Activated CD8-positive, alpha-beta T cell treated with anti-CD3 and anti-CD28 coated beads for 36 hours (primary cell): ENCODE measurements at places on chromosomes 7 and 10.

DNA sequence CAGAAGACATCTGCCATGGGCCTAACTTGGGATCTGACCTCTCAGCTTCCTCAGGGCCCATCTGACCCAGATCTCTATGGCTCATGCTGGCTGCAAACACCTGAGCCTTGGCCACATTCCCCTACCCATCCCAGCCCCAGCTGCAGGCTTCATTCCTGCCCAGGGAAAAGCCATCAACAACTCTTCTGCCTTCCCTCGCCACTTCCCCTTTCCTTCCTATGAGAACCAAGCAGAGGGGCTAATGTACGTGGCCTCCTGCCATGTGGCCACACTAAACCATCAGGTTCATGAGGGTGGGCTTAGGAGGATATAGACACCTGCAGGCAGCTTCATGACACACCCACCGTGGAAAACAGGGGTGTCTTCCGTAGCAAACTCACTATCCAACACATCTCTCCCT, 312.2 kb downstream of the GALNT17 start:
- no peak for DNase-seq

DNA sequence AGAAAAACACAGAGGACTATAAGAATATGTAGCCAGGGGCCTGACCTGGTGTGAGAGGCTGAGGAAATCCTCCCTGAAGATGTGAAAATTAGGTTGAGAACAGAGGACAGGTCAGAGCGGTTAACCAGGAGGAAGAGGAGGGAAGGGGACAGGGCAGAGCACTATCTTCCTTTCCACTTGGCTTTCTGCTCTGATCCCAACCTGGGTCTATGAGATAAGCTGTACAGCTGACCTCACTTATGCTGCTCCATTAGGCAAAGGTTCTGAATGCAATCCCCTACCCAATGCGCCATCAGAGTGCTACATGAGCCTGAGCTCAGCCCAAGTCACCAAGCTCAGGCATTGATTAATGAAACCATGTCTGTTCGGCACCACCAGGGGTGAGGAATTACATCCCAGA, 10.5 kb downstream of the LIPA start:
- DNase-seq: no peak

GRCh38 chr7:10789170-10789569, 184.5 kb upstream of the PHF14 start:
- DNase-seq: no peak

DNA sequence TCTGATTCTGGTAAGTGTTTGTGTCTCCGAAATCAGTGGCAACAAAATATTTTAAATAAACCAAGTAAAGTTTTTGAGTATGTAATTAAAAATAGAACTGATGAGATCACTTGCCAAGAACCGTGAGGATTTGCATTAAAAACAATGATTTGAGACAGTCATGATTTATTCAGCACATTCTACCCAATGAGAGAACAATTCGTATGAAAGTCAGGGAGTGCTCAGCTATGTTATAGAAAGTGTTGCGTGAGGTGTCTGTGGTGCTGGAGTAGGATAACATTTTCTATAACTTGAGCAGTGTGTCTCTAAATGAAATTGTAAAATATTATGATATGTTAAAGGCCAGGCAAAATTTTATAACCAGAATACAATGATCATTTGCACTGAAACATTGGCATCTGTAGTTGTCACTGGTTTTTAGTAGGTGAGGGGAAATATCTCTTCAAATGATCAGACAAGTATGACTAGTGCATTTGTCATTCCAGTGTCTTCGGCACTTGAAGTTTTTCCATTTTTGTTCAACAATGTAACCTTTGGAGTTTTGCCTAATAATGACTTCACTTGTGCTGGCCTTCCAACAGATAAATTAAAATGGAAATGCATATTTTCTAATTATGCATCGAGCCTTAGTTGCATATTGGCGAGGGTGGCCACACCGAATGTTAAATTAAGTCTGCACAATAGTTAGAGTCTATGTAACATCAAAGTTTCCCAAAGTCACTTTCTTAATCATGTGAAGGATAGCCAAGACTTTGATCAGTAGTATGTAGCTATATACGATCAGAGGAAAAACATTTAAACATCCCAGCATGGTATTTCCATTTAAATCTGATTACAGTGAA, 335.9 kb downstream of the GFRA1 start:
- DNase-seq: no peak

- peak; percentile 14 for DNase-seq
Observed at GRCh38 chr10:74888962-74889661, 62.7 kb downstream of the KAT6B start.

DNA sequence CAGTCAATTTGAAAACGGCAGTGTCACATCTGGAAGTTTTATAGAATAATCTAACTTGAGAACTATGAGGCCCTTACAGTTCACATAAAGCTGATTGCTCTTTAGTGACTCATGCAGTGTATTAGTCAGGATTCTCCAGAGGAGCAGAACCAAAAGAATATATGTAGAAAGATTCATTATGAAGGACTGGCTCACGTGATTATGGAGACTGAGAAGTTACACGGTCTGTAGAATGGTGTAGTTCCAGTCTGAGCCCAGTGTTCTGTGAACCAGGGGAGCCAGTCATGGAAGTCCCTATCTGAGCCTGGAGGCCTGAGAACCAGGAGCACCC, 21.5 kb downstream of the RBM33 start:
- no peak for DNase-seq

DNA sequence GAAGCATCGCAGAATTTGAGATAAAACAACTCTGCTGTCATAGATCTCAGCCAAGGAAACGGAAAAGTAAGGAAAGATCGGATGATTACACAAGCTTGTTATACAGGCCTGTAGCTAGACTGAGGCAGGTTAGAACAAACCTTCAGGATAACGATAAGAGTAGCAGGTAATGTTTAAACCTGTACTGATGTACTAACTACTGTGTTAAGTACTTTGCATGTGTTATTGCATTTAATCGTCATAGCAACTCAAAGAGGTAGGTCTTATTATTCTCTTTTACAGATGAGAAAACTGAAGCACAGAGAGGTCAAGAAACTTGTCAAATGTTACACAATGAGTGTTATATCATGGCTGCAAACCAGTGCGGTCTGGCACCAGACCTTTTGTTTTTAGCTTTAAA, 352.5 kb downstream of the GPAM start:
- no peak for DNase-seq

DNA sequence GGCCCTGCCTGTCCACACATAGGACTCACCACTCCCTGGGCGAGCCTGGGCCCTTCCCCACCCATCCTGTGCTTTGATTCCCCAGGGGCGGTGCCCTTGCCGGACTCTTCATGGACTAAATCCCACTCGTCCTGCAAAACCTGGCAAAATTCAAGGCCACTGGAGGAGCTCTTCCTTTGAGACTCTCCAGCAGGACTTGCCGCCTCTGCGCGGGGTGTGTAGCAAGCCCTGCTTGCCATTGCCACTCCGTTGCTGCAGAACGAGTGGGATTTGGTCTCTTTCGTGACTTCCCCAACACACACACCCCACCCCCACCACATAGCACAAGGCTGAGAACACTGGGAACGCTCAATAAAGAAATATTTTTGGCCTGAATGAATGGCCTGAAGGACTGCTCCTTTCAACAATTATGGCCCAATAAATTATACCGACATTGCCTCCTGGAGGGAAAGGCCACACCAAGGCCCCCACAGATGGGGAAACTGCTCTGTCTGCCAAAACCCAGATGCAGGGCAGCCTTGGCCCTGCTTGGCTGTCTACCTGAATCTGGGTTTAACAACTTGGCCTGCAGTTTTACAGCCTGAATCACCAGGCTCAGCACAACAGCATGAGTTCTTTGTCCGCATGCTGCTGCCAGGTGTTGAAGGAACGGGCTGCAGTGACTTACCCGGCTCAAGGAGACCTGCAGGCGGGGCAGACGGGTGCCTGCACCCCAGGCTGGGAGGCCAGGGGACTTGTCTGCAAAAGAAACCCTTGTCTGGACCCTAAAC, 72.8 kb upstream of the KAT6B start:
- DNase-seq: no peak

- no peak for DNase-seq
Observed at GRCh38 chr10:130666215-130666614, 530.0 kb downstream of the GLRX3 start.

DNA sequence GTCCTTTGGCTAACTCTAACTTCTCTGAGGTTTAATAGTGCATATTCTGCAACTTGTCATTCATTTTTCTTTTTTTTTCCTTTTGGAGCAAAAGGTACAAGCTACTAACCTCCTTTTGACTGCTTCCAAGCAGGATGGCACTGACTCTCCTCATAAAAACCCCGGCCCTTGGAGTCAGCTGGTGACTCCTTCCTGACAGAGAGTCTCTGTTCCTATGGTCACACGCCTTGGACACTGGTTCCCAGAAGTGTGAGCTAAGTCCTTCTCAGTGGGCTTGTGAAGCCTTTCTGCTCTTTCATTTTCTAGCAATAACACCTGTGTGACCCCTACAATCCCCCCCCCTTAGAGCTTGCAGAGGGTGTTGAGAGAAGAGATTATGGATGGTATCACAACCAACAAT, 21.7 kb downstream of the DOCK4 start:
- no peak for DNase-seq

GRCh38 chr10:14025283-14026189, 305.2 kb downstream of the FRMD4A start:
- DNase-seq: no peak

- DNase-seq: no peak
Observed at GRCh38 chr10:5927306-5927705, 37.3 kb downstream of the FBH1 start.

- no peak for DNase-seq
Observed at GRCh38 chr7:27111751-27112277, 9.3 kb upstream of the HOXA2 start.

GRCh38 chr10:107230887-107231286, 66.4 kb upstream of the SORCS1 start:
- no peak for DNase-seq

- no peak for DNase-seq
Observed at GRCh38 chr7:35389636-35390035, 135.7 kb upstream of the TBX20 start.

DNA sequence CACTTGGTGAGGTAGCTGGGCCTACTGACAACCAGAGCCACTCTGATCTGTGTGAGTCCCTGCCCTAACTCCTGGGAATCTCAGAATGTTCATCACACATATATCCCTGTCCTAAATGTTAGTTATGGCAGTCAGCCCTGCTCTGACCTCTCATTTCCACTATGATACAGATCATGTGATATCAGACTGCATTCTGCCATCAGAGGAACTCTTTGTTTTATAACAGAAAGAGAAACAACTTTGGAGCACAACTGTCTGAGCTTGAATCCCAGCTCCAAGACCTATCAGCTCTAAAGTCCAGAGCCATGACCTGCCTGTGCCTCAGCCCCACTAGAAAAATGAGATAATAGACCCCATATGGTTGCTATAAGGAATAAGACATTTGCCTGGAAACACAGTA, 54.6 kb upstream of the ABCB4 start:
- no peak for DNase-seq

DNA sequence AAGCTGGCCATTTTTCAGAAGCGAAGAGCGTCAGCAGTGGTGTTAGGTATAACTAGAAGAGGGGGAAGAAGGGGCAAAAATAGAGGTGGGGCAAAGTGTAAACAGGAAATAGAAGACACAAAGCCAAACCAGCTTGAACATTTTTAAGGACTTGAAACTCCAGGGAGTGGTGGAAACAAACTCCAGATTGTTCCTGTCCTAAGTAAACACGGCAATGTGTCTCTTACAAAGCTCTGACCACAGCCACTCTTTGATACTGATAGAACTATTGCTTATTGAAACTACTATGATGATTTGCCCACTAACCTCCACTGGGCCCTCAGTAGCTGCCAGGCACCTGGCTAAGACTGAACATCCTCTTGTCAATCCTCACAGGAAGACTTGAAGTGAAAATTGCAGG, 20.8 kb upstream of the CDH23 start:
- no peak for DNase-seq
